ENCODE measurements at places on chromosomes 6 and 20.

GRCh38 chr6:99424022-99424421 is 1.1 kb downstream of the PNISR start:
- no peak for DNase-seq

- DNase-seq = no peak
Measured at GRCh38 chr20:34110025-34110744, 1.9 kb downstream of the EIF2S2 start.

DNA sequence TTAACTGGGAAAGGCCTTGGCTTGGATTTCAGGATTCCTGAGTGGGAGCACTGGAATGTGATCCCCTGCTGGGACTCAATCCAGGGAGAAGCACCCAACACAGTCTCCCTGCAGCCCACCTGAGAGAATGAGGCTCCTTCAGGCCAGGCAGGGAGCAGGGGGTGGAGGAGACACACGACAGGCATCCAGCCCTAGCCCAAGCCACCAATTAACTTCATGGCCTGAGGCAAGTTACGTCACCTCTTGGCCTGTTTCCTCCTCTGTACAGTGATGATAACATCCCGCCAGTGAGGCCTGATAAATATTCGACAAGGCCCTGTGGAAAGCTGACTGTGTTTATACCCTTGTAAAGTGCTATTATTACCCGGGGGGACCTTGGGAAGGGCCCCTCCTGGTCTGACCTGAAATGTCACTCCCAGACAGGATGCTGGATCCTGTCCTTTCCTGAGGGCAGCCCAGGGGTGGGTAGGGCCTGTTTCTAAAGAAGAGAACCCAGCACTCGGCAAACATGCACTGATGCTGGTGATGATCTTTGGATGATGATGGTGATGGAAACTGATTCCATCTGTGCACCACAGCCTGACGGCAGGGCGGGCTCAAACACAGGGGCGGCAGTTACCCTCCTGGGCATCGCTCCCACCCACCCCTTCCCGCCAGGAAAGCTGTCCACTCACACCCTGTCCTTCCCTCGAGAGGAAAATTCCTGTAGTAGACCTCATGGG is 12.4 kb downstream of the FRS3 start:
- peak; percentile 92 for DNase-seq

DNA sequence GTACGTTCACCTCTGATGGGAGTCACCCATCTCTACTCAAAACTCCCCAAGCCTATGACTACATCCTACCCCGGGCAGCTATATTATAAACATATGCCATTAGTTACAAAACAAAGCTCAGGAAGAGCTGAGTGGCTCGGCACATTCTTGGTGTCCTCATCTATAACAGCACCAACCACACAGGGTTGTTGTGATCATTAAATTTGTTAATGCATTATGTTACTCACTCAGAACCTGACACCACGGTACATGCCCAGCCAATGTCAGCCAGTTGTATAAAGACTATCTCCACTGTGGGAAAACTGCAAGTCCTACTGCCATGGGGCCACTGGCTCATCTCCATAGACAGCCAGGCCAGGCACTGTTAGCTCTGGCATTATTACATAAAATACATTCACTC is 7.7 kb downstream of the CDK5RAP1 start:
- no peak for DNase-seq

DNA sequence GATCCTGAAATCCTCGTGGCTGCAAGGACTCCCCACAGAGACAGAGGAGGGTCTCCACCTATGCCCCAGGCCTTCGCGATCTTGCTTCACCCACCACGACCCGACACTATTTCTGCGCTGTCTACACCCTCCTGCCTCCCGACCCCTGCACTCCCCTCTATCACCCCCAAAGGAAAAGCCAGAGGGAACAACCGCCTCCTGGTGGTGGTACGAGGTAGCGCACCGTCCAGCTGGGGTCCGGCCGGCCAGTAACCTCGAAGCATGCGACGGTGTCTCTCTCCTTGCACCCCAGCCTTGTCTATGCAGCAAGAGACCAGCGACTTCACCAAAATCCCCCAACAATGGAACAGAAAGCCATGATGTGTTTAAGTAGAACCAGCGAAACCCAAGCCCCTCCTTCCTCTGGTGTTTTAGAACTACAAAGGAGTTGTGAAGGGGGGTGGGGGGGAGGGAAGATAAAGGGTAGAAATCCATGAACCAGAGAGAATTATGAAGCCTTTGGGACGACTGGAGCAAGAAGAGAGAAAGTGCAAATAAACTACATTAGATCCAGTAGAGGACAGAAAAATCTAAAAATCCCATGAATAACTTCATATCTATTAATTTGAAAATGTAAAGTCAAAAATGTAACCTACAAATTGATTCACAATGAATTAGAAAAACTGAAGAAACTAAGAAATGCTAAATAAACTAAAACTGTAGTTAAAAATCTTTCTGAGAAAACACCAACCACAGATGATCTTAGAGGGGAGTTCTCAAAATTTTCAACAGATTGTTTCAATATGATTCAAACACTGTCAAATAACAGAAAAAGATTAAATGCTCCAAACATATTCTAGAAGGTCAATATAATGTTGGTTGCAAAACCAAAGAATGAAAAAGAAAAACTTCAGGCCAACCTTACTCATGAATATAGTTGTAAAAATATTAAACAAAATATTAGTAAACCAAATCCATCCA is 168.0 kb downstream of the CDK19 start:
- DNase-seq = no peak

DNA sequence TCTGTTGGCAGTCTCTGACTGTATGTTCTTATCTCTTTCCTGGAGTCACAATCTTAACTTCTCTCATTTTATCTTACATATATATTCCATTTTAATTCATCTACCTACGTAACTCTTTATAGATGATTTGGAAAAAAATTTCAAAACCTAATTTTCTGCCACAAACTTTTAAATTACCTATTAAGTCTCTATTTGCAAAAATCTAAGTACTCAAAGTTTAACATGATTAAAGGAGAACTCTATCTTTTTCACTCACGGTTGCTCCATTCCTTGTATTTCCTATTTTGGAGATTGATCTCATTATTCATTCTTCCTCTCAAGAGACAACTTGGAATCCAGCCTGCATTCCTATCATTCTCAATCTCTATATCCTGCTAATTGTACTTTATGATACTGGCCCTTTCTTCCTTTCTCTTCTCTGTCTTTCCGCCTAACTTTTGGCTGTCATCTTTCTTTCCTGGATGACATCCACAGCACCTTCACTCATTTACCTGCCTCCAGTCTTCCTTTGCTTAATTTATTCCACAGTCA is 1071.1 kb upstream of the CITED2 start:
- peak; percentile 24 for DNase-seq

DNA sequence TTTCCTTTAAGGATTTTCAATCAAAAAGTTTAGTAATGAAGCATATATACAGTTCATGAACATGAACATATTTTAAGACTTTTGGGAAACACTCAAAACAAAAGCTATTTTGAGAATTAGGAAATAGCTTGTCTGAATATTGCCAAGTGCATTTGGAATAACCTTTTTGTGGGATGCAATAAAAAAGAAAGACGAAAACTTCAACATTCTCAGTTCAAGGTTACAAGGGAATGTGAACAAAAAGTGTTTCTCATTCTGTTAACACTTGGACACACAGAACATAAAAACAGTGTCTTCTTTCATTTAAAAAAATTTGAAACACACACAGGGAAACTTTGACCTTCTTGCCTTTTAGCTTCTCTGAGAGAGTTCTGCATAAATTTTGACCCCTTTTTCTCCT is 72.7 kb upstream of the TCF21 start:
- no peak for DNase-seq

DNA sequence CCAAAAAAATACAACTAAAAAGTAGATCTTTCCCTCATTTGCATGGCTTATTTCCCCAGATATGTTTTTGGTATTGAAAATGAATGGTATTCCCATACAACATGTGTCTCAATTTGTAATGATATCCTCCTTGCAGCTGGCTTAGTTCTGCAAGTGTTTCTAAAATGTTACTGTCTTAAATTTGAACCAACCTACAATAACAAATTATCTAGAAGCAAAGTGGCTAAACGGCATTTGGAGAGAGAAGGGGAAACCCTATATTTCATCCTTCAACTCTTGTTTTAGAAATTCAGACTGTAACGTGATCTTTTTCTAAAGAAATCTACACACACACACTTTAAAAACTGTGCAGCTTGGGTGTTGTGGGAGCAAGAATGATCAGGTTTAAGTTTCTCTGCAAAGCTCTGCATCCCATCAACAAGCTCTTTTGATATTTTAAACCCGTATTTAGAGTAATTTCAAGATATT is 153.0 kb downstream of the SOBP start:
- DNase-seq = no peak

- DNase-seq = peak; percentile 86
Measured at GRCh38 chr6:31822036-31822821, 5.3 kb upstream of the HSPA1B start.

Data from AG20443 (cell line).